ENCODE measurements at places on chromosomes 12 and 14. TPM values are rescaled to one million over a fixed set of nuclear protein-coding genes. Genes with fewer than 3 reads are reported as not detected.

The PIWIL1 gene
- total RNA-seq: not detected

The GLIPR1L1 gene
- total RNA-seq: not detected

The FIGNL2 gene
- 0.23 TPM for total RNA-seq

The NGB gene
- total RNA-seq: not detected

The DLGAP5 gene
- total RNA-seq: 95.8 TPM

DNA sequence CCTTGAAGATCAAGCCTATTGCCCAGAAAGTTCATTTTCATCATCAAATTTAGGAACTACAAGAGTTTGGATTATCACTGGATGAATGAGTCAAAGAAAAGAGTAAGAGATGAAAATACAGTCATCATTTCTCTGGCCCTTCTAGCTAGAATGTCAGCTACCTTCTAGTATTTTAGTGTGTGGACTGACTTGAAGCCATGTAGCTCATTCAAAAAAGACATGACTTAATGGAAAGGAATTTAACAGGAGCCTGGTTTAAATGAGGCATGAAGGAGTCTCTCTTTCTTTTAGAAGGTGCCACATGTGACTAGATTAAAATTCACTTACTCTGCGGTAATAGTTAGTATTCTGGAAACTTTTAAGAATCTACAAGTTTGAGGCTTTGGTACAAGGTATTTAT is 7.1 kb downstream of the PTHLH start:
- DNase-seq: no peak
- H3K4me1 ChIP-seq: peaks cover 13% of the 10 kb centered on the region
- peaks cover 63% of the 10 kb centered on the region for H3K27me3 ChIP-seq

DNA sequence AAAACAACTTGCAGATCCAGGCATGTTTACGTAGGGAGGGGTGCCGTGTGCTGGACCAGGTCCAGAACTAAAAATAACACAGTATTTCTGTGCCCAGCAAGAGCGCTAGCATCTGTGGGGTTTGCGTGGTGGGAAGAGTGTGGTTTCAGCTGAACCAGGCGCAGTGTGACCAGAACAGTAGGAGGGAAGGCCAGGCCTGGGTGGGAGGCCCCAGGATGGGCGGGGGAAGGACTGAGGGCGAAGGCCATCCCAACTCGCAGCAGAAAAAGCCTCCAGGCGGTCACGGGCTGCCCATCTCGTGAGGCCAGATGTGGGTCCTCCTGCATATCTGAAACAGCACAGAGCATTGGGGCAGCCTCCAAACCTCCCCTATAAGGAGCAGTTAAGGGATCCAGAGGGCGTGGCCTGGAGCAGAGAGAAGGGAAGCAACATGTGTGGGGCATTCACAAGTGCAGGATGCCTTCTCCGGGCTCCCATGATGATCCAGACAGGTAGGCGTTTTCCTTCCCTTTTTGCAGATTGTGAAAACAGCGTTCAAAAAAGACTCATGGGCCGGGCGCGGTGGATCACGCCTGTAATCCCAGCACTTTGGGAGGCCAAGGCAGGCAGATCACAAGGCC is 17.8 kb upstream of the CD9 start:
- no peak overlapping the region for H3K4me3 ChIP-seq
- H3K27me3 ChIP-seq: peaks cover 11% of the 10 kb centered on the region
- no peaks in the 10 kb centered on the region for H3K36me3 ChIP-seq
- H3K27ac ChIP-seq: no peak overlapping the region
- no peak for DNase-seq

Measured in activated CD4-positive, alpha-beta memory T cell treated with anti-CD3 and anti-CD28 coated beads, Interleukin-2, amount 10 ng/mL, durations not matched to agents 7 days and 5 days (primary cell).